CD4-positive, alpha-beta T cell treated with Interleukin-6 at 100 ng/mL for 8 hours (primary cell): ENCODE measurements at places on chromosomes 3 and 15.

DNA sequence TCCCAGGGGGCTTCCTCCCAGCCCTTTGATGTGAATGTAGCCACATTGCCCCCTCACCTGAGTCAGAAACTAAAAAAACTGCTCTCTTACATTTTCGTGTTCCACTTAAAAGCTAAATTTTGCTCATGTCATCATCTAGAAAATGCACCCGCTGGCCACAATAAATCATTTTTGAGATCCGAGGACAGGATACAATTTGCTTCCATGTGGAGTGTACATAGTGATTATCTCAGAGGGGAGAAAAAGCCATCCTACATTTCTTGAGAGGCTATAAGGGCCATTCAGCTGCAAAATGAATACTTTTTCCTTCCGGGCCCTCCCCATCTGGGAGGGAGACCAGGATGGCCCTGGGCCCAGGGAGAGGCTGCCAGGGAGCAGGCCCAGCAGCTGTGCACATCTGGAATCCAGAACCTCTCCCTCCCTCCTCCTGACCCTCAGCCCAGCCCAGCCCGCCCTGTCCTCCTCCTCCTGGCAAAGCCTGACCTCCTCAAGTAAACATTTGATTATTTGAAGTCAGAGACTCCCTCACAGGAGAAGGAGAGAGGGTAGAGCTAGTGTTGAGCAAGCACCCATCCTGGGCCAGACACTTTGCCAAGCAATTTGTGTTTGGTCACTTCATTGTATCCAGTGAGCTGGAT is 59.1 kb downstream of the CORO2B start:
- no peak for DNase-seq

- no peak for DNase-seq
Measured at GRCh38 chr3:81823882-81824395, 62.5 kb upstream of the GBE1 start.

DNA sequence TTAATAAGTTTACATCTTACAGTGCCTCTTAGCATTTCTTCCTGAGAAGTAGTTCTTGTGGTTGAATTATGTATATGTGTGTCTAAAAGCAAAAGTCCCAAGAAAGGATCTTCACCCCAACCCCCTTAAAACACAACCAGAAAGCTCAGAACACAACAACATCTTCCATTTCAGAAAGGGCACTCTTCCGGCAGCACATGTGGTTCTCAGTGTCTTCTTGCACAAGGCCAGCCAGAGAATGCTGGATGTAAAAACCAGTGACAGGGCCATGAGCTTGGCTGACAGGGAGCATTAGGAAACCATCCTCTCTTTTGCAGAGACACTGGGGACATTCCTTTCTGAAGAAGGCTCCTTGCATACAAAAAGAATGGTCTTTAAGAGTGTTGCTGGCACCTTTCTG is 45.0 kb downstream of the EEFSEC start:
- no peak for DNase-seq

GRCh38 chr15:65757256-65757655 is 34.8 kb downstream of the DENND4A start:
- no peak for DNase-seq

- no peak for DNase-seq
Measured at GRCh38 chr3:33426630-33427317, 13.4 kb downstream of the UBP1 start.

- no peak for DNase-seq
Measured at GRCh38 chr3:99143493-99143892, 242.0 kb upstream of the DCBLD2 start.

GRCh38 chr3:23376516-23377248 is 173.6 kb downstream of the UBE2E2 start:
- DNase-seq, result no peak

GRCh38 chr15:90618330-90619125 is 88.8 kb downstream of the CRTC3 start:
- DNase-seq, result no peak

DNA sequence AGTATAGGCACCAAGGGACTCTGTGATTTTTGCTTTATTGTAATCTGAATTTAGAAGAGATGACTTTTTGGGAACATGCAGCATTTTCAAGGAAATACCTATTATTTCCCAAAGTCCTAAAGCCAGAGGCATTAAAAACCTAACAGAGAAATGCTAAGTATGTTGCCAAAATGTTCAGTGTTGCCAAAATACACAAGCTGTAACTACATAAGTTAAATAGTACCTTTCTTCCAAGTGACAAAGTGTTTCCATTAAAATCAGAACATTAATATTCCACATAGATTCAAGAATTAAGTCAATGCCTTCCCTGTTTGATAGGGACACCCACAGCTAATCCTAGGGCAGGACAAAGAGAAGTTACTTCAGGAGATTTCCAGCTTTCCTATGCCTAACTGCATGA is 42.0 kb downstream of the MKRN2 start:
- DNase-seq, result no peak

DNA sequence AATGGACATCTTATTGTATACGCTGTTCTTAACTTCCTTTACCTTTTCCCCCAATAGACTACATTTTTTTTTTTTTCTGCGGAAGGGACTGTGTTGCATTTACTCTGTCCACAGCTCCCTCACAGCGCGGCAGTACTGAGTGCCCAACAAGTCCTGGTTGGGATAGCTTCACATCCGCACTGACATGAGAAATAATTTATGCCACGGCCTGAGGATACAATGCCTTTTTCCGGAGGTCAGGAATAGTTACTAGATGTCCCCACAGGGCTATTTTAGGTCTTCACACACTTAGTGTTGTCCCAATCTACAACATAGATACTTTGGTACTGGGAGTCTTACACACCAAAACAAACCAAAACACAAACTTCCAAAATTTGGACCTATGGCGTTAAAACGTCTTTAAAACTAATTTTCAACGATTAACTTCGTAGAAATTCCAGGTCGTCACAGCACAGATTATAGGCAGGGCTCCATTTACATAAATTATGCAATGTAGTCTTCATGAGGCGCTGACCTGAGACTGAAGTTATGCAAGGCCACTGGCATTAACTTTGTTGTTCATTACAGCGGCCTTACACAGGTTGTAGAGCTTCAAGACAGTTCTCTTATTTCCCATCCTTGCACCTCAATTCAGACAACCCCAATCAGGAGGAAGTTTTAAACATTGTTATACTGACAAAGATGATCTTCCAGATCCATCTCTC is 989 bp upstream of the PPIB start:
- DNase-seq, result no peak

- no peak for DNase-seq
Measured at GRCh38 chr15:36029606-36030210, 483.7 kb upstream of the DPH6 start.

GRCh38 chr15:94306700-94307650 is 75.6 kb downstream of the MCTP2 start:
- no peak for DNase-seq

DNA sequence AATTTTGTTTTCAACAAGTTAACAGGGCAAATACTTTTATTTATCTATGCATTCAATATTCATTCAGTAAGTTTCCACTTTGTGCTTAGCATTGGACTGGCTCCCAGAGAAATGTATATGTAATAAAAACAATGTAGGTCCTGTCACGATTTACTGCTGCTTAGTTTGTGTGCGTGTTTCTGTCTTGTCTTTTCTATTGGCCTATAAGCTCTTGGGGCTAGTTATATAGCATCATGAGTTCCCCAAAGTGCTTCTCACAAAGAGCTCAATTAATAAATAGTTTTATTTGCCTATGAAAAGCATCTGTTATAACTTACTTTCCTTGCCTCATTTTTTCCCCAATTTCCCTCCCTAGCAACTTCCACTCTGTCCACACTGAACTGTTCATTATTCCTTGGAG is 666.7 kb upstream of the NAALADL2 start:
- no peak for DNase-seq

- DNase-seq, result no peak
Measured at GRCh38 chr3:37183976-37184375, 9.6 kb upstream of the LRRFIP2 start.

DNA sequence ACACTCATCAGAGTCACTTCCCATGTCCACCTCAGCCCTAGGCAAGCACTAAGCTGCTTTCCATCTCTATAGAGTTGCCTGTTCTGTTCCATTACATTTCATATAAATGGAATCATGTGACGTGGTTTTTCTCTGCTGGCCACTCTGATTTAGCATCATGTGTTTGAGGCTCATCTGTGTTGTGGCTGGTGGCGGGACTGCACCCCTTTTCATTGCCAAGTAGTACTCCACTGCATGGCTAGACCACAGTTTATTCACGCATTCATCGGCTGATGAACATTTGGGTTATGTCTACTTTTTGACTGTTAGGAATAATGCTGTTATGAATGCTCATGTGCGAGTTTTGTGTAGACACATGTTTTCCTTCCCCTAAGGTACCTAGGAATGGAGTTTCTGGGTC is 114.9 kb downstream of the TMEM266 start:
- no peak for DNase-seq

- DNase-seq, result no peak
Measured at GRCh38 chr3:71104121-71104541, 479.4 kb downstream of the FOXP1 start.

DNA sequence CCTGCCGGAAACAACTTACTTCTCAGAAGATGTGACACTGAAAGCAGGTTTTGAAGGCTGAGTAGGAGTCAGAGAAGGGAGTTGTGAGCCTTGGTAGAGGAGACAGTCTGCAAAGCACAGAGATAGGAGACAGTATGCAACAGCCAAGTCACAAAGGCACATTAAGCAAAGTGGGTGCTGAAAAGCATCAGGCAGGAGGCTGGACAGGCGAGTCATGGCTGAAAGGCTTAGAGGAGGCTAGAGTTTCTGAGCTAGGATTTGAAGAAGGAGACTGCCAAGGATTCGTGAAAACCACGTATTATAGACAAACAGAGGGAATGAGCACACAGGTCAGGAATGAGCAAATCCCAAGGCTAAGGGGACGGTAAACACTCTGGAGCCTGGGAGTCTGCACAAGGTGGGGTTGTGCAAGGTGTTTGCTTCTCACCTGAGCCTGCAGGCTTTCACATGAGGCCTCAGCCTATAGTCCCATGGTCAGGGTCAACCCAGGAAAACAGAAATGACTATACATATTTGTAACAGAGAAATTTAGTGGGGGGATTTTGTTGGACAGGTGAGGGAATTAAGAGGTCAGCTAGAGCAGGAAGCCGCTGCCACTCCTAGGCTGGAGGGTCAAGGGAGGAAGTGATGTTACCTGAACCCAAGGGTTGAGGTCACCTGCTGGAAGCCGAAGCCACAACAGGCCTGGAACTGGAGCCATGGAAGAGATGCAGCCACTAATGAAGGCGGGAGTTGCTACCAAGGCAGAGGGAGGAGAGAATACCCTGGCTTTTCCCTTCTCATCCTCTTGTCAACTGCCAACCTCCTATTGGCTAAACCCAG is 23.1 kb upstream of the TRIM71 start:
- DNase-seq, result no peak

DNA sequence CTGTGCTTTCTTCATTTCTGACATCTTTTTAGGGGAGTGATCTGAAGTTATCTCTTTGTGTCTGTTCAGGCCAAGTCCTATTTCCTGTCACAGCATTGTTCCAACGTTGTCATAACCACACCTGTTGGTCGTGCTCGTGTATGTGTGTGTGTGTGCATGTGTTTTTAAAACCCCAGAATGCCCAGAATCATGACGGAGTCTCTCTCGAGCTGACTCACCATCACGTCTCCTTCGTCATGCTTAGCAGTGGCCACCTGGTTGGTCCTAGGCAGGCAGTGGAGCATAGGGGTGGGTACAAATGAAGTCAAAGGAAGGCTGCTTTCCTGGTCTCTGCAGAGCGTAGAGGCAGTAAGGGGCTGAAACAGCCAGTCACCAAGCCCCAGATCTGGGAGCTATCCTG is 126.8 kb upstream of the ABHD17C start:
- no peak for DNase-seq

DNA sequence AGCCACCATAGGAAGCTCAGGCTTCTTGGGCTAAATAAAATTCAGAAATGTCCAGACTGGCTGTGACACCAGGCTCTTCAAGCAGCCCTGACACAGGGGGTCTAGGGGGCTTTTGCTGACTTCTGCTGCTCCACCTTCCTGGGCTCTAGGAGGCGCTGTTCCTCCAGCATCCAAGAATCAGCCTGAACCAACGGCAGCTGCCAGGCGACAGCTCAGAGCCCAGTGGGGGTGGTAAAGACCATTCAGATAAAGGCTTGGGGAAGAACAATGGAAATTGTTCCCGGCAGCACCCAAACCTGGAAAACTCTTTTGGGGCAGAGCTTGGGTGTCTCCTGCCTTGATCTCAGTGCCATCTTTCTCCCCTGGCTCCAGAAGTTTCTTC is 21.6 kb upstream of the PSTPIP1 start:
- DNase-seq, result peak; percentile 64

- DNase-seq, result no peak
Measured at GRCh38 chr3:58180940-58181587, 29.7 kb downstream of the DNASE1L3 start.

DNA sequence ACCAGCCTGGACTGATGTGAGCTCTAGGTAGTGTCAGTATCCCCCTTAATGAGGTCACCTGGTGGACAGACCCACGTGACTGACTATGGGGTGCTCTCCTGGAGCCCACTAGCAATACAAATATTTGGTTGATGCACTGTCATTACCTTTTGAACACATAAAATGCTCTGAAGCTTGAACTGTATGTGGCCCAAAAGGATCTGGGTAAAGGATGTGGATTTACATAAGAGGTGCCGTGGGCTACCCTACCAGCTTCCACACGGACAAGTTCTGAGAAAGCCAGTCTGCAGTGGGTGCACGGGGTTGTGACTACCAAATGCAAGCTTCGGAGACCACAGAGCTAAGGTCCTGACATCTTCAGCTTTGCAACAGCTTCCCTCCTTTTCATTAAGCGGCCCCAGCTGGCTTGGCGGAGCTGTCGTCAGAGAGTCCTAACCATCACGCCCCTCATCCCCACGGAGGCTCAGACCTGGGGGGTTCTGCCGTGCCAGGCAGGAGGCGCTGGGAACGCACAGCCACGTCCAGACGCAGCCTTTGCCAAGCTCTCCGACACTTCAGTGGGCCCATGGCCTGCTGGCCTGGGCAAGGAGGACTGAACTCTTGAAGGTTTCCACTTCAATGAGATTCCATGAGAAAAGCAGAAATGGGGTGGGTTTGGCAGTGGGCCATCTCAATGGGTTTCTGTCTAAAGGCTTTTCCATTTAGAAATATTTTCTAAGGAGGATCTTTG is 228.3 kb downstream of the ADAMTS17 start:
- DNase-seq, result no peak

- DNase-seq, result peak; percentile 17
Measured at GRCh38 chr3:159260049-159260662, 458.3 kb downstream of the MFSD1 start.

GRCh38 chr3:191922570-191922969 is 461.6 kb downstream of the PYDC2 start:
- DNase-seq, result no peak

DNA sequence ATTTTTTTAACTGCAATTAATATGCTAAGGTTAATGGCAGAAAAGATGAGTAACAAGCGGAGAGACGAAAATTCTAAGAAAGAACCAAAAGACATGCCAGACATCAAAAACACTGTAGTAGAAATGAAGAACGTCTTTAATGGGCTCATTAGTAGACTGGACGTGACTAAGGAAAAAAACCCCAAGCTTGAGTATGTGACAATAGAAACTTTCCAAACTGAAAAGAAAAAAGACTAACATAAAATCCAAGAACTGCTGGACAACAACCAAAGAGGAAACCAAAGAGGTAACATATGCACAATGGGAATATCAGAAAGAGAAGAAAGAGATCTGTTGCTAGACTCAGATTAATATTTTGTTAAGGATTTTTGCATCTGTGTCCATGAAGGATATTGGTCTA is 94.6 kb upstream of the SETMAR start:
- DNase-seq, result no peak

GRCh38 chr3:12265508-12265907 is 23.4 kb upstream of the PPARG start:
- DNase-seq, result no peak
